ENCODE measurements at places on chromosomes 5 and 9. TPM values are rescaled to one million over a fixed set of nuclear protein-coding genes. Genes with fewer than 3 reads are reported as not detected.

GRCh38 chr5:92574023-92574422 is 1007.0 kb downstream of the NR2F1-AS1 start:
- no peak for DNase-seq
- H3K27me3 ChIP-seq: no peaks in the 10 kb centered on the region
- H3K36me3 ChIP-seq: no peaks in the 10 kb centered on the region
- no peaks in the 10 kb centered on the region for H3K4me1 ChIP-seq
- H3K27ac ChIP-seq: no peak overlapping the region

DNA sequence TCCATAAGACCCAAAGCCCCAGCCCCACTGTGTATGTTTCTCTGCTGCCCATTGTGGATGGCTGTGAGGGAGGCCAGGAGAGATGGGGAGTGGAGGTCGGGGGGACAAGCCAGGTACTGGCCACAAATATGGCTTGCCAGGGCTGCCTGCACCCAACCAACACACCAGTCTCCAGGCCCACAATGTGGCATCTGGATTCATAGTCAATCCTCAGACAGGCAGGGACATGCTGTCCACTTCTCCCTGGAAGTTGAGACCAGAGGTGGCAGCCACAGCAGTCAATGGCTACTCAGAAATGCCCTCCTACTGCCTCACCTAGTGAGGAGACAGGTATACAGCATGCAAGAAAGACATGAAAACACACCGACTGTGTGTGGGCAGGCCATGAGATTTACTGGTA is 61.2 kb upstream of the SLC25A51 start:
- no peaks in the 10 kb centered on the region for H3K36me3 ChIP-seq
- no peaks in the 10 kb centered on the region for H3K27me3 ChIP-seq
- no peak overlapping the region for H3K4me3 ChIP-seq

GRCh38 chr5:33195431-33196165 is 245.2 kb upstream of the TARS1 start:
- no peak overlapping the region for H3K4me3 ChIP-seq
- no peaks in the 10 kb centered on the region for H3K4me1 ChIP-seq
- no peak overlapping the region for H3K27ac ChIP-seq
- no peaks in the 10 kb centered on the region for H3K27me3 ChIP-seq
- DNase-seq: no peak

DNA sequence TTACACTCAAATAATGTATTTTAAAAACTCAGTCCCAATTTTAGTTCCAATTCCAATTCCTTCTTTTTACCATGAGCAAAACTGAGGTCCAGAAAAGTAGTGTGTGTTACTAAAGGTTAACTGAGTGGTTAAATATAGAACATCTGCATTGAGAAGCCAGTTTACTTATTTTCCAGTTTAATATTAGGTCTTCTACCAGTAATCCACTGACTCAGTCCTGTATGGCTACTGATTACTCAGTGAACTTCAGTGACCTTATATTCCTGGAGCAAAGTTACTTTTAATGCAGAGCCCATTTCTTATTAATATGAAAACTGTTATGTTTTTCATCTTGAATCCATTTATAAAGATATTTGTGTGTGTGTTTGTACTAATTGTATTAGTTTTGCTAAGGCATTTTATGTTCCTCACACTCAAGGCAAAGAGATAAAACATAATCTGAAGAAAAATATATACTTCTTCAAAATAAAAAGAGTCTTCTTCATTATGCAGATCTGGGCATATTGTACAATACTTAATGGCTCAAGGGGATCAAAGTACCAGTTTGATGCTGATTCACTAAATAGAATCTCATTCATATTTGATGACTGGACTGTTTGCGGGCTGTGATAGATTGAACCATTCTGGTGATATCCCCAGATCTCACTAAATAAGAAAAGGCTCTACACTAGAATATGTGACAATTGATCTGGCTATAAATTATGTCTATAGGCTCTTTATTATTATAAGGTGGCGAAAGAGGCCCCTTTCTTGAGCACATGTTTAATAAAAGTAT is 60.8 kb downstream of the DMXL1 start:
- no peak overlapping the region for H3K4me3 ChIP-seq
- no peaks in the 10 kb centered on the region for H3K4me1 ChIP-seq
- H3K36me3 ChIP-seq: peaks cover 24% of the 10 kb centered on the region
- no peak overlapping the region for H3K27ac ChIP-seq
- no peaks in the 10 kb centered on the region for H3K27me3 ChIP-seq

DNA sequence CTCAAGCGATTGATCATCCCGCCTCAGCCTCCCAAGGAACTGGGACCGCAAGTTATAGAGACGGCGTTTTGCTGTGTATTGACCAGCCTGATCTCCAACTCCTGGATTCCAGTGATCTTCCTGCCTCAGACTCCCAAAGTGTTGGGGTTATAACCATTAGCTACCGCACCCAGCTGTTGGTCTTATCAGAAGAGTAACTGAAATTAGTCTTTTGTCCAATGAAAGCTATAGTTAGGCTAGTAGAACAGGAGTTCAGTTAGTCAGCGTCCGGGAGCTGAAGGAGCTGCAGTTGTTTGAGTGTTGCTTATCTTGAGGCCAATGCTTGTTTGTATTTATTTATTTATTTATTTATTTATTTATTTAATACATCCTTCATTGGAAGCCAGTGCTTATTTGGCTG is 3.2 kb upstream of the MIGA2 start:
- H3K27ac ChIP-seq: no peak overlapping the region
- H3K4me1 ChIP-seq: peaks cover 17% of the 10 kb centered on the region
- no peaks in the 10 kb centered on the region for H3K36me3 ChIP-seq
- no peak overlapping the region for H3K4me3 ChIP-seq
- DNase-seq: no peak

GRCh38 chr9:21001581-21001980 is 29.9 kb downstream of the HACD4 start:
- H3K27ac ChIP-seq: peak overlapping the region; percentile 48
- peaks cover 23% of the 10 kb centered on the region for H3K4me1 ChIP-seq
- peaks cover 23% of the 10 kb centered on the region for H3K36me3 ChIP-seq
- no peaks in the 10 kb centered on the region for H3K27me3 ChIP-seq
- peak overlapping the region; percentile 49 for H3K4me3 ChIP-seq

GRCh38 chr5:154526231-154527226 is 48.5 kb upstream of the HAND1 start:
- H3K4me1 ChIP-seq: no peaks in the 10 kb centered on the region
- H3K27me3 ChIP-seq: peaks cover 29% of the 10 kb centered on the region
- H3K27ac ChIP-seq: no peak overlapping the region

- H3K36me3 ChIP-seq: no peaks in the 10 kb centered on the region
- DNase-seq: no peak
- no peaks in the 10 kb centered on the region for H3K27me3 ChIP-seq
- H3K27ac ChIP-seq: no peak overlapping the region
- H3K4me1 ChIP-seq: no peaks in the 10 kb centered on the region
Observed at GRCh38 chr5:98570661-98571191, 202.7 kb upstream of the RGMB start.

- no peaks in the 10 kb centered on the region for H3K36me3 ChIP-seq
- no peak for DNase-seq
- H3K4me3 ChIP-seq: peak overlapping the region; percentile 69
- peaks cover 15% of the 10 kb centered on the region for H3K4me1 ChIP-seq
- peaks cover 44% of the 10 kb centered on the region for H3K27me3 ChIP-seq
Observed at GRCh38 chr9:121498150-121498486, 1.5 kb downstream of the GGTA1 start.

GRCh38 chr5:154236011-154236410 is 45.5 kb downstream of the GALNT10 start:
- no peaks in the 10 kb centered on the region for H3K27me3 ChIP-seq
- no peaks in the 10 kb centered on the region for H3K36me3 ChIP-seq
- H3K4me3 ChIP-seq: no peak overlapping the region
- DNase-seq: no peak
- H3K27ac ChIP-seq: no peak overlapping the region

DNA sequence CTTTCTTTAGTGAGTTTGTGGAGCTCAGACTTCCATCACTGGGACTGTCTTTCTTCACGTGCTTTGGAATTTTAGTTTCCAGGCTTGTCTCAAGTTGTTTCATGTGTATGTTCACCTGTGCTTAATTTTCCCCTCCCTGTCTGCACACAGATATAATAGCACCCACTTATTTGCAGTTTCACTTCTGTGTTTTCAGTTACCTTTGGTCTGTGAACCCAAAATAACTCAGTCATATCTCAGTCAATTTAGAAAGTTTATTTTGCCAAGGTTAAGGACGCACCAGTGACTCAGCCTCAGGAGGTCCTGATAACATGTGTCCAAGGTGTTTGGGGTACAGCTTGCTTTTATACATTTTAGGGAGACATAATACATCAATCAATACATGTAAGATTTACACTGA is 330.4 kb downstream of the ICE1 start:
- H3K4me1 ChIP-seq: no peaks in the 10 kb centered on the region
- DNase-seq: no peak
- peaks cover 3% of the 10 kb centered on the region for H3K27me3 ChIP-seq
- H3K36me3 ChIP-seq: no peaks in the 10 kb centered on the region
- no peak overlapping the region for H3K27ac ChIP-seq

GRCh38 chr5:180157866-180158265 is 51.1 kb downstream of the RASGEF1C start:
- H3K36me3 ChIP-seq: no peaks in the 10 kb centered on the region
- H3K4me3 ChIP-seq: no peak overlapping the region
- H3K27me3 ChIP-seq: peaks cover 14% of the 10 kb centered on the region
- H3K27ac ChIP-seq: no peak overlapping the region
- no peaks in the 10 kb centered on the region for H3K4me1 ChIP-seq
- DNase-seq: no peak

GRCh38 chr5:133390416-133391353 is 221.7 kb downstream of the FSTL4 start:
- no peak overlapping the region for H3K4me3 ChIP-seq
- H3K27ac ChIP-seq: no peak overlapping the region
- DNase-seq: no peak

GRCh38 chr5:117945258-117945657 is 1043.1 kb downstream of the DTWD2 start:
- H3K4me3 ChIP-seq: no peak overlapping the region
- H3K27me3 ChIP-seq: no peaks in the 10 kb centered on the region
- DNase-seq: no peak

The MZB1 gene
- total RNA-seq: 27.6 TPM

The CER1 gene
- total RNA-seq: not detected

The RMRP gene
- 3,856 TPM for total RNA-seq

The MARCOL gene
- total RNA-seq: not detected

The GRXCR2 gene
- total RNA-seq: not detected

The ABLIM3 gene
- not detected for total RNA-seq

The CCL27 gene
- not detected for total RNA-seq

Measured in natural killer cell treated with Interleukin-12 subunit alpha and Interleukin-12 subunit beta and Interleukin-15 and Interleukin-18, amount 100 ng/mL, for 72 hours (primary cell).